Activated T-cell treated with anti-CD3 and anti-CD28 coated beads, Interleukin-2, amount 50 U/mL, for 72 hours (primary cell): ENCODE measurements at places on chromosomes 3 and 15.

- no peak for DNase-seq
Observed at GRCh38 chr3:127911421-127911931, 3.6 kb upstream of the KBTBD12 start.

- DNase-seq = no peak
Observed at GRCh38 chr15:42012928-42013482, 7.8 kb downstream of the PLA2G4E start.

DNA sequence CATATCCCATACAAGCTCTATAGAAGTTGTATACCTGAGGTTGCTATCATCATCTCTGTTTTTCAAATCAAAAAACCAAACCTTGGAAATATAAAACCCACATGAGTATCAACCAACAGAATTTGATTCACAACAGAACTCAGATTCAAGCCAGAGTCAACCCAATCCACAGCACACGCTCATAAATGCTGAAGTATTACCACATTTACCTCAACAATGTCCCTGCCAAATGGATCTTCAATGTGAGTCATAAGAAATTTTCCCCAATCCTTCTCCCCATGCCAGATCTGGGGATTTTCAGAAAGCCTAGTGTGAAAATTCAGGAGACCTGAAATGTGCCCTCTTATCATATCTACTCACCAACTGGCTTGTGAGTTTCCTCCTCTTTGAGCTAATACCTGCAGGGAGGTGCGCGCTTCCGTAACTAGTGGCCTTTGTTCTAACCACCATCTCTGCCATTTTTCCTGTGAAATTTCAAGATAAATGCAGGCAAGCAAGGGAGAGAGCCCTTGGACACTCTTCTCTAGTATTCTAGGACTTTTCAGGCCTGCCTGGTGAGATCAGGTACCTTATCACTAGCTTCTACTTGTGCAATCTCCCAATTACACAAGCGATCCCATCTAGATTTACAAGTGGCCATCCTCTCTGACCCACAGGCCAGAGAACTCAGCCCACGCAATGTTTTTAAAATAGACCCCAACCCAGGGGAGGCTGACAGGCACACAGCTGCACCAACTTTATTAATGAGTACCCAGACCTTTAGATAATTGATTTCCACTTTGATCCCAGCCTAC lies 1076.9 kb upstream of the CFAP20DC start:
- no peak for DNase-seq

DNA sequence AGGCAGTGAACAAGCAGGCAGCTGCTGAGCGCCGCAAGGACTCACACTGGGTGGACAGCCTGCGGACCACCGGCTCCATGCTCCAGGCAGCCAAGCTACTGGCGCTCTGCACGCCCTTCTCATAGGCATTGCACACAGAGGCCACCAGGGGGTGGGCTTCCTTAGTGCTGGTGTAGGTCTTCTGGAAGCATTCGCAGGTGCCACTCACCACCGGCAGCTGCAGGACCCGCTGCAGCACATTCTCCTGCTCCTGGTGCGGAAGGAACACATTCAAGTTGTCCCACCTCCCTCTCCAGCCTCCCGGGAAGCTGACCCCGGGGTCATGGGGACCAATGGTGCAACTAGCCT lies 6.0 kb downstream of the PLIN1 start:
- peak; percentile 31 for DNase-seq

- DNase-seq = no peak
Observed at GRCh38 chr3:37673401-37673800, 188.3 kb upstream of the CTDSPL start.

DNA sequence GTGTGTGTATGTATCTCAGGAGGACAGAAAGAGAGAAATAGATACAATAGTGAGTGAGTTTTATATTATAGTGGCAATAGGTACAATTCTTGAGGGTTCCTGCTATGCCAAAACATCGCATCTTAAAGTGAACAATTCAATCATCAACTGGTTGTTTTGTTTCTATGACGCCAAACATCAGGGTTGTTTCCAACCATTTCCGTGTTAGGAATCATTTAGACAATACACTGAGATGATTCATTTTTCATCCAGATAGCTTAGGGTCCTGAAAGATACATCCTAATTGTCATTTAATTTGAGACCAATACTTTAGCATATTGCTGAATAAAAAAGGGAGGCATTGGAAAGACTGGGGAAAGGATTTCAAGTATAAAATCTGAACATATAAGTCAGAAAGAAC lies 472.2 kb downstream of the MCTP2 start:
- no peak for DNase-seq

GRCh38 chr15:85284497-85284896 lies 95.9 kb upstream of the AKAP13 start:
- DNase-seq = no peak

DNA sequence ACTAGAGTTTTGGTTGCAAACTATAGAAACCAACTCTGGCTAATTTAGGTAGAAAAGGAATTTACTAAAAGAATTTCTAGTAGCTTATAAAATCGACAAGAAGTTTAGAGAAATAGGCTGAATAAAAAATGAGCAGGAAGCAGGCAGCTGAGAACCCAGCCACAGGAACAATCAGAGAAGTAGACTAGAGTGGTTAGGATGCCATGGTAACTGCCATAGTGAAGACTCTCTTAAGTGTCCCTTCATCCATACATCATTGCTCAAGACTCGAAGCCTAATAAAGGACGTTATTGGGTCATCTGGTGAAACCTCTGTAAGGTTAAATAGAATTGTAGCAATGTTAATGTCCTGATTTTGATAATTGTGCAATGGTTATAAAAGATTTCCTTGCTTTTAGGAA lies 13.8 kb downstream of the AVEN start:
- DNase-seq = no peak
